ENCODE measurements at places on chromosomes 4 and X.

DNA sequence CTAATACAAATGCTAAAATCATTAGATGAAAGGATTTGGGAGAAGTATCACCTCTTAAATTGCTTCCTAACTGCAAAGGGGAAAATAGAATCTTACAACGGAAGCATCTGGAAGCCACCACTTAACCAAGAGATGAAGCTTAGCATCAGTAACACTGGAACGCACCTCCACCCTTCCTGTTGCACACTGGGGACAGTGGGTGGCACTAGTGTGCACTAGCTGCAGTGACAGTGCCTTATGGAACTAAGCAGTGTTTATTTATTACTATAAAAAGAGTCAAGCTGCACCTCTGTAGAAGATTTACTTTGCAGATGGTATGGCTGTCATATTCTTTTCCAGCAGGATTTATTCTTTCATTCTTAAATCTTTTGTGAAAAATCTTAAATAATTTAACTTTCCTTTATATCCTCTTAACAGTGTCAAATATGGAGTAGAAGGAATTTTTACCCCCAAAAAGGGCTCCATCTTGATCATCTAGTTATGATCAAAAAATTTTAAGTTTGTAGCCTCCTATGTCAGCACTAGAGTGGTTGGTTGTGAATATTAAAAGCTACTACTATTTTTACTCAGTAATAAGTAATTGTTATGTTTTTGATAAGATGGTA, 76.7 kb downstream of the SCD5 start:
- peak; percentile 13 for DNase-seq

- no peak for DNase-seq
Observed at GRCh38 chr4:129526812-129527211, 430.9 kb downstream of the C4orf33 start.

- DNase-seq = no peak
Observed at GRCh38 chr4:175758050-175759024, 53.7 kb downstream of the GPM6A start.

- DNase-seq = no peak
Observed at GRCh38 chr4:3714642-3715001, 51.6 kb upstream of the ADRA2C start.

DNA sequence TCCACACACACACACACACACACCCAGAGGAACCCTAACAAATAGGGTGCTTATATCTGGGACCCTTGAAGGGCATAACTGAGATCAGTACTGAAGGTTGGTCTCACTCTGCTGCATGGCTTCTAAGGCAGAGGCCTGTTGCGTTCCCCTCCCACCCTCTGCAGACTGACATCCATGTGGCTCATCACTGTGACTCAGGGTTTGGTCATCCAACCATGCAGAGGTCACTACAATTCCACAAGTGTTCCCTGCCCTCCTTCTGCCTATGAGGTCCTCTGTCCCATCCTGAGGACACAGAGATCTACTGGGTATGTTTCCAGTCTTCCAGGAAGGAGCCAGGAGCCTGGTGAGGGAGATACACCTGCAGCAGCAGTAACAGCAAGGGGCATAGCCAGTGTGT, 55.8 kb downstream of the XAGE2 start:
- DNase-seq = no peak

DNA sequence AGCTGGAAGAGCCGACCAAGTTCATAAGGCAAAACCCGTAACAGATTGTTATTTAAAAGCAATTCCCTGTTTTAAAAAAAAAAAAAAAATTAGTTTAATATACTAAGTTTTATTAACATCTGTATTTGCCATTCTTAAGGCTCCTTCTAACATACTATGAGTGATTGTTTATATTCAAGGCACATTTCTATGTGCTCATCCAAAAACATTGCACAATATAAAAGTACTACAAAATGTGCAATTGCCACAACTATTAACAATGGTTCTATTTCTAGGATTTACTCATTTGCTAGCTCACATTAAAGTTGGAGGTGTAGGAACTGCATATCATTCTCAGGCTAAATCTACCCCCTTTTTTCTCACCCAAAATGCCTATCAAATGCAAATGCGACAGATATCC, 46.1 kb downstream of the CNOT6L start:
- DNase-seq = no peak

- no peak for DNase-seq
Observed at GRCh38 chr4:168515222-168516011, 18.6 kb downstream of the PALLD start.

DNA sequence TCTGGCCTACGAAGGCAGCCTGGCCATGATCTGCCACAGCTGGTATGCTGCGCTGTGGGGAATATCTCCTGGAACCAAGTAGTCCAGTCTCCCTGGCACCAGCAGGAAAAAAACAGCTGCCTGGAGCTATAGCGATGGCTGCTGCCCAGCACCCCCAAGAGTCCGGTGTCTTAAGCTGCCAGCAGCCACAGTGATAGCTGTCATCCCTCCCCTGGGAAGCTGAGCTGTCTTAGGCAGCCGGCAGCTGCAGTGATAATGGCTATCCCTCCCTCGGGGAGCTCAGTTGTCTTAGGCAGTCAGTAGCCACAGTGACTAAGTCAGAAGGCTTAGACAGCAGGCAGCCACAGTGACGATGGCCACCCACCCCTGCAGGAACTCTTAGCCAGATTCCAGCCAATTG, 205.1 kb downstream of the STPG2 start:
- no peak for DNase-seq

Measured in CD4-positive, alpha-beta T cell treated with Interleukin-4 for 1 hour (primary cell).